Cerebellar nuclear complex (tissue), 1 donor: ENCODE measurements at places on chromosomes 16 and 17.

DNA sequence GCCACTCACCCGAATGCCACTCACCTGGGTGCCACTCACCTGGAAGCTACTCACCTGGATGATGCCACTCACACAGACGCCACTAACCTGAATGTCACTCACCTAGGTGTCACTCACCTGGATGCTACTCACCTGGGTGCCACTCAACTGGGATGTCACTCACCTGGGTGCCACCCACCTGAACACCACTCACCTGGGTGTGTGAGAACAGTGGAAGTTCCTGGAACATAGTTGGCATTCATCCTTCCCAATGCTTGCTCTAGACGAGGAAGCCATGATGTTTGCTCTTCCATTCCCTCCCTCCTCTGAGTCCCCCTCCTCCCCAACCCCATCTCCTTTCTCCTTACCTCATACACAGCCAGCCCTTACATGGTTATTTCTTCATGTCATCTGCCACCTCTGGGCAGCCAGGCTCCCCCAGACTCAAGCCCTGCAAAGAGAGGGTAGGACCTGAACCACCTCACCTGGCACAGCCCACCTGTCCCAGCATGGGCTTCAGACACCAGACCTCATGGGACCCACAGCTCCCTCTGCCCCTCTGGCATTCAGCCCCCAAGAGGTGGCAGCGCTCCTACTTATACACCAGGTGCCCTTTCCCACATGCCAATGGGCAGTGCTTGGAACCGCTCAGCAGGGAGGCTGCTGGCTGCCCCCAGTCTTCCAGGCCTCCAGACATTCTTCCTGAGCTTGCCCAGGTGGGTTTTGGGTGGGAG is 171.8 kb upstream of the FOXF1 start:
- DNase-seq = no peak

- no peak for DNase-seq
Observed at GRCh38 chr16:76194616-76195015, 82.6 kb upstream of the CNTNAP4 start.

DNA sequence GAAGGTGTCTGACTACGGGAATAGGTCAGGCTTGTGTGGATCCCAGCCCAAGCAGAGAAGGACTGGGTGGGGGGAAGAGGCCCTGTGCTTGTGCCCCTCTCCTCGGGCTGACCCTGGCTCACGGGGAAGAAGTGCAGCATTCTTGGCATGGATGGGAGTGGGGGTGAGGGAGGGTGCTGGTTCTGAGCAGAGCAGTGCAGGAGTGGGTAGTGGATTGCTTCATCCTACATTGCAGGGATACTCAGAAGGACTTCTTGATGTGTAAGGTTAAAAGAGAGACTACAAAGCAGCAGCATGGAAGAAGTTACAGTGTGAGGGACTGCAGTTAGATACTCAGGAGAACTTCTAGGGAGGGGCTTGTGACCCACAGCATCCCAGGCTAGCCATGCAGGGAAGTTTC is 2.1 kb downstream of the ARHGAP23 start:
- no peak for DNase-seq

DNA sequence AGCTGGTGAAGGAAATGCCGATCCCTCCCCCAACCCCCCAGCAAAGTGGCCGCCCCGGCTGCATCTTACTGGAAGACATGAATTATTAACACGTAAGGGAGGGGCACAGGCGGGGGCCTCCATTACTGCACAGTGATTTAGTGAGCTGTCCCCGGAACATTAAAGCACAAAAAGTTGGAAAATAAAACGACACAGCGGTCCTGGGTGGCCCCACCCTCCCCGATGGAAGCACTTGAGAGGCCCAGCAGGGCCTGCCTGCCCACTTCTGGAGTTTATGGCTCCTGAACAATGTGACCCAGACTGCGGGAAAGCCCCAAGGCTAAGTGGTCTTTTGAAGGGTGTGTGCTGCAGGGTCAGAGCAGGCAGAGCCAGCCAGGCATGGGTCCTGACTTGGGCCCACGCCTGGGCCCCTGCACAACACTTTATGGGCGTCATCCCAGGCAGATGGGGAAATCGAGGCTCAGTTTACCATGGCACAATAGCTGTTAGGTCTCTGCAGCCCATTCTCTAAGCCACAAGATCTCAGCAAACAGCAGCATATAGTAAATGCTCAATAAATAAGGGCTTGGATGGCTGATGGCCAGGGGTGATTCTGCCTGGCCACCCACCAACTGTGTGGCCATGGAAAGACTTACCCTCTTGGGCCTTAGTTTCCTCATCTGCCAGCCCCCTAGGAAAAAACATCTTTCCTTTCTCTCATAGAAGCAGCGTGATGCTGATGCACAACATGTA is 22.8 kb downstream of the CCDC102A start:
- DNase-seq = no peak

DNA sequence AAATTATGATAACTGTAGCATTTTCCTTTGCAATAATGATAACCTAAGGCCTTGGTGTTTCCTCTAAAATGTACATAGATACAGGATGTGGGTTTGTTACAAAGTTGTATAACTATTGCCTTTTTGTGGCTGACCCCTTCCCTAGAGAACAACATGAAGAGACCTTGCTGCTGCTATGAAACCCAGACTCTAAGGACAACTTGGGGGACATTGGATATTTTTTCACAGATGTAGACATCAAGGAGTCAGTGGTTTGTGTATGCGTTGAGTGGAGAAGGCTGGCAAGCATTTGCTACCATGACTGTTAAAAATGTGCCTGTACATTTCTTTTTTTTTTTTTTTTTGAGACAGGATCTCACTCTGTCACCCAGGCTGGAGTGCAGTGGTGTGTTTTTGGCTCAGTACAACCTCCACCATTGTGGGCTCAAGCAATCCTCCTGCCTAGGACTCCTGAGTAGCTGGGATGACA is 12.3 kb downstream of the HMOX2 start:
- DNase-seq = no peak

- no peak for DNase-seq
Observed at GRCh38 chr16:17318238-17318637, 152.5 kb downstream of the XYLT1 start.

- no peak for DNase-seq
Observed at GRCh38 chr16:56041556-56042140, 149.6 kb upstream of the GNAO1 start.

GRCh38 chr17:5478992-5479391 is 7.0 kb downstream of the DERL2 start:
- DNase-seq = no peak

DNA sequence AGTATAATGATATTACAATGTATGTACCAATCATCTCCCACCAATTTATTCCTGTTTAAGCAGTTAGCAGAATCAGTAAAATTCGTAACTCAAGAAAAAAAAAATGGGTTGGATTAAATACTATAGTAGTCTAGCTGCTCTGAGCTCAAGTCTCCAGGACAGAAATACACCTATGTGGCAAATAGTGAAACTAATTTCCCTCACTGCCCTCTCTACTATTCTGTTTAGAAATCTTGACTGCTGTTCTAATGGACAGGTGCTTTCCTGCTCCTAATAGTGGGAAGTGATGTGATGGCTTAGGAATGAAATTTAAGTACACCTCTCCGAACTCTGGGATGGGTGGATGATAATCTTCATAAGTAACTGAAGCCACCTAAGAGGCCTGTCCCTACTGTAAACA is 175.7 kb downstream of the KCNJ2 start:
- no peak for DNase-seq

- no peak for DNase-seq
Observed at GRCh38 chr16:49740256-49740655, 115.7 kb downstream of the ZNF423 start.

- no peak for DNase-seq
Observed at GRCh38 chr16:87406495-87407088, 14.5 kb downstream of the MAP1LC3B start.

DNA sequence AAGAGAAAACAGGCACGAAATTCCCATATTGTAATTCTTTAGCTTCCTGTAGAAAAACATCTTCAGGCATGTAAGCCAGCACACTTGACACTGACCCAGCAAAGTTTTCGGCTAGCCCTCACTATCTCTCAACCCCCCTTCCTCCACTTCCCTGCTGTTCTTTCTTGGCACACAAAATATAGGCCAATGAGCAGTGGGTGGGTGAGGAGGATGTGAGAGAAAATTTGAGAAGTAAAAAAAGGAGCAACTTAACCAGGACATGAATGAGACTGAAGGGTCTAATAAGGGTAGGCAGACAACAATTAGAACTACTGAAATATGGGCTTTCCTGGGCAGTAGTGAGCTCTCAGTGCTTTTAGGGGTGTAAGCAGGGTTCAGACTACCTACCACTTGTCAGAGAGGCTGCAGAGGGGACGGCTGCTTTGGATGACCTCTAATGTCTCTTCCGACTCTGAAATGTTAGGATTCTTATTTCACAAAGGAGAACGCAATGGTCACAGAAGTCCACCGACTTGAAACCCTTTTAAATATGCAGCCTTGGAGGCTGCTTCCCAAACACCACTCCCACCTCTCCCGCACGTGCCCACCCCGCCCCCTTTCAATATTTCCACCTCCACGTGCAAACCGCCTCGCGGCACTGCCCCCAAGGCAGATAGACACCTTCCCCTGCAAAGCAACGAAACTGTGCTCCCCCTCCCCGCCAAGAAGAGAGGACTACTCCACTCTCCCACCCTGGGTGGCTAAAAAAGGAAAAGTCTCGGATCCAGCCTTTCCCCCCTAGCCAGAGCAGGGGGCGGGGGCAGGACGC is 889 bp downstream of the MBTD1 start:
- no peak for DNase-seq

DNA sequence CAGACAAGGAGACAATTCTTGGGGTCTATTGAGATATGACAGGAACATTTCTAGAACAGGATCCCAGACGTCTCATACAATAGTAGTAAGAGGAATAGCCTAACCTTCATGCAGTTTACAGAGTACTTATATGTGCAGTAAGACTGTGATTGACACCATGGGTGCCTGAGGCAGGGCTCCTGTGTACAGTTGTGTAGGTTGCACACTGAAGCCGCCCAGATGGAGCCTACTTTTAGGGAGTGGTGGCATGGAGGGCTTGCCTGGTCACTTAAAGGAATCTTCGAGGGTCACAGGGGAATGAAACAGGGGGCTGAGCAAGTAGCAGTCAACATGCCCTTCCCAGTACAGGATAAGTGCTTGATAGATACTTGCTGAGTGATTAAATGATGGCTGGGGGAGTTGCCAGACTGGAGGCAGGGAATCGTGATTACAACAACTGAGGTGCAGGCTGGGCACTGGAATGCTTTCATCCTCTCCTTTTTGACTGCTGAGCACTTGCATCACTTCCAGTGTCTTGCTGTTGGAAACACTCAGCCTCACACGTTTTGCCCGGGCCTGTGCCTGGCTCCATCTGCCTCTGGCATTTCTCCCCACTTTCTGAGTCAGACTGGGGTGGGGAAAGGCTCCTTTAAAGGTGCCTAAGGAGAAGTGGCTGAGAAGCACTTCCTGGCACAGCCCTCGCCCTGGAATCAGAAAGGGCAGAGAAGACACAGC is 71.0 kb downstream of the COPRS start:
- DNase-seq = no peak

GRCh38 chr16:48366165-48367093 is 18.8 kb downstream of the SIAH1 start:
- DNase-seq = no peak

DNA sequence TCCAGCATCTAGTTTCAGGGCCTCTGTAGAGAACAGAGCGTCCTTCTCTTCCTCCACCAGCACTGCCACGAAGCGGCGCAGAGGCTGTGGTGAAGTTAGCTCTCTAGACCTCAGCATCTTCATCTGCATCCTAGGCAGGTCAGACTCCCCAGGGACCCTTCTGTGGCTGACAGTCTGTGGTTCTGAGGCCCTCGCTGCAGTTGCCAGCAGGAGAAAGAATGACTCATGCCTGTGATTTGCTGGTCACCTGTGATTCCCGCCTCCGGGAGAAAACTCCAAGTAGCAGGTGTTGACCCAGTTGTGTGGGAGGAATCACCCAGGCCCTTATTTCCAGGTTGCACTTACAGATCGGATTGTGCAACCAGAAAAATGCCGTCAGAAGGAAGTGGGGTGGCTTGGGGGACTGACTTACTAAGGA is 117.3 kb upstream of the CACNG5 start:
- DNase-seq = no peak

- no peak for DNase-seq
Observed at GRCh38 chr16:16146380-16147315, 76.6 kb downstream of the ABCC6 start.

GRCh38 chr16:30186782-30187555 is 3.6 kb downstream of the CORO1A start:
- DNase-seq = no peak

DNA sequence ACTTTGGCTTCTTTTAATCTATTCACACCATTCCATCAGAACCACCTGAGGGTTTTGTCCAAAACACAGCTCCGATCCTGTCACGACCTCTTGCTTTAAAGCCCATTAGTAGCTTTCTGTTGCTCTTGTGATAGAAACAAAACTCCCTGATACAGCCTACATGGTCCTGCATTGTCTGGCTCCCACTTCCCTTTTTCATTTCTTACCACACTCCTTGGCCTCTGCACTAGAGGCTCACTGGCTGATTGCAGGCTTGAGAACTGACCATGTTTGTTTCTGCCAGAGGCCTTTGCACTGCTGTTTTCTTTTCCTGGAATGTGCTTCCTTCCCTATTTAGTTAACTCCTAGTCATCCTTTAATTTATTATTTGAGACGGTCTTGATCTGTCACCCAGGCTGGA is 23.7 kb downstream of the IST1 start:
- no peak for DNase-seq

DNA sequence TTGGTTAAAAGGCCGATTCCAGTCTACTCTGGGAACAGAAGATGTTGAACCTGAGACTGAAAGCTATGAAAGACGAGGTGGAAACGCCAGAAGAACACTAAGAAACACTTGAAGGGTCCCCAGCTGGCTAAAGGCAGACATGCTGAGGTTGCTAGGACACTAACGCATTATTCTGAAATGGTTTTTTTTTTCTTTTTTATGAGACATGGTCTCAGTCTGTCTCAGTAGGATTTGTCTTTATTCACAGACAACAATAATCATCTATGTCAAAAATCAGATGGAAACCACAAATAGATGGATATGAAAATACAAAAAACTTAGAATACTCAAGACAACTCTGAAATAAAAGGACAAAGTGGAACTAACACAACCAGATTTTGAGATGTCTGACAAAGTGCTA is 35.0 kb upstream of the RASD1 start:
- DNase-seq = no peak

DNA sequence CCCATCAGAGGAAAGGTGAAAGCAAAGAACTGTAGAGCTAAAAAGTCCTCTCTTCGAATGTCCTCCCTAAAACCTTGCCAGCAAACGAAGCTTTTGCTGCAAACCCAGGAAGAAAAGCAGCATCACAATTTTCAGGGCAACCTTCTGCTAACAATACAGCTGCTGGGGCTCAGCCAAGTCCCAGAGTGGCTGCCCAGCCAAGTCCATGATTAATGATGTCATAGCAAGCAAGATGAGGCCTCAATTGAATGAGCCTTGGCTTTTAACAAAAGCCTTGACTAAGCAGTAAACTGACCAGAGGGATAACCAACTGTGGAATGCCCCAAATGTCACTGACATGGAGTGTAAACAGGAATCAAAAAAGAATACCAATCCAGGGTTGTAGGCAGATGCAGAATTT is 342.7 kb downstream of the PMP22 start:
- DNase-seq = no peak
